A549 treated with CORT108297 at 1 μM for 4 hours (cell line): ENCODE measurements at places on chromosomes 12 and 14. TPM values are rescaled to one million over a fixed set of nuclear protein-coding genes. Genes with fewer than 3 reads are reported as not detected.

Gene AMIGO2
- 94.6 to 163 TPM (median 140 TPM) in 5 replicates for total RNA-seq

Gene IFNG-AS1
- total RNA-seq = not detected in 5 replicates

Gene CMKLR1
- 0.03 TPM in 1 of 5 replicates, not detected in the others for total RNA-seq

Gene LRRC43
- total RNA-seq = 0.07 to 0.37 TPM (median 0.21 TPM) in 5 replicates

Gene FAM90A1
- total RNA-seq = 0.03 to 0.10 TPM (median 0.07 TPM) in 5 replicates

Gene OAS1
- total RNA-seq = 38.6 to 64.7 TPM (median 56.9 TPM) in 5 replicates

Gene B4GALNT3
- 0.43 to 0.81 TPM (median 0.59 TPM) in 5 replicates for total RNA-seq

Gene PLEKHD1
- 0.02 to 0.04 TPM (median 0.03 TPM) in 3 of 5 replicates, not detected in the others for total RNA-seq

Gene RAPGEF3
- total RNA-seq = 0.43 to 0.81 TPM (median 0.65 TPM) in 5 replicates

Gene TSHR
- total RNA-seq = not detected in 5 replicates
